Frontal cortex (tissue), 4 donors: ENCODE measurements at places on chromosomes 4 and X. TPM values are rescaled to one million over a fixed set of nuclear protein-coding genes. Genes with fewer than 3 reads are reported as not detected.

ARSD gene
- 9.0 TPM for total RNA-seq

- no peak for DNase-seq
Measured at GRCh38 chrX:48475296-48475695, 703 bp upstream of the FTSJ1 start.

ANKRD37 gene
- total RNA-seq = 9.4 TPM

GRCh38 chrX:9249051-9249846, 215.3 kb upstream of the FAM9B start:
- no peak for DNase-seq

- DNase-seq = no peak
Measured at GRCh38 chrX:140917354-140918115, 84.9 kb upstream of the SPANXB1 start.

DNA sequence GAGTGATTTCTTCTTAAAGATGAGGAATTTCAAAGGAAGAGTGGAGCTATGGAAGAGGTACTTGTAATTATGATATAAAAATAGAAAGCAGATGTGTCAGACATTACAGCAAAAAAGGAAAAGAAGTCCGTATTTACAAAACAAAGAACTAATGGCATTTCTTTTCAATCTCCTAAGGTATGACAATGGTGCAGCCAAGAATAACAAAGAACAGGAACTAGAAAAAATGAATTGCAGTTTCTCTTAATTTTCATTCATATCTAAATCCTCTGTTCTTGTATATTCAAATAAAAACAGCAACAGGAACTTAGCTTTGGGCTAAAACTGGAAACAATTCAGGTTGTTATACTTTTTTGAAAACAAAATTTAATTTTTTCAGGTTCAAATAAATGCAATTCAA, 105.1 kb downstream of the SPRY1 start:
- DNase-seq = no peak

GRCh38 chrX:133838761-133839676, 146.4 kb downstream of the GPC3 start:
- no peak for DNase-seq

DNA sequence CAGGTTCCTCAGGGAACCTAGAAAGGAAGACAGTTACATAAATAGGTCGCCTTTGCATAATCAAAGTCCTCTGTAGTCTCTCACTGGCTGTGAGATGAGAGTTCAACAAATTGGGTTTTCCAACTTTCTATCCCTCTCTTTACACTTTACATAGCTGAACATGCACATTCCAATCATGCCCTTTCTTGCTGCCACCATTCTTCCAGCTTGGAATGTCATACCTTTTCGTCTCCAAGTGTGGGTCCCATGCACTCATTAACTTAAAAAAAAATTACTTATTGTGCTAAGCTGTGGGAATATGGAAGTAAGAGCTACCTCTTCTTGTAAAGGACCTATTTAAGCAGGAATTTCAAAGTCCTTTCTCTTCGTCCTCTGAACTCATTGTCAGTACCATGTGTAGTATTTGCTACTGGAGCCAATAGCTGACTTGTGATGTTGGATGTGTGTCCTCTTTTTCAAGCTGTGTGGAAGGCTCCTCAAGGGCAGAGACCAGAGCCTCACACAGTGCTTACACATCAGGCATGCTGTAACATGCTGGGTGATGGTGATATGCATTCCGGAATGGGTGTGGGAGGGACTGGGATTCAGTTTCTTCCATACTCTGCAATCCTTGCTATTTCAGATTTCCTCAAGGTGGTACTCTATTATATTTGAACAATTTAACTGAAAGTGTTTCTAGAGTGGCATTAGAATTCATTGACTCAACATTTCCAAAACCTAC, 7.1 kb downstream of the ENOPH1 start:
- no peak for DNase-seq

ELOVL6 gene
- 27.7 TPM for total RNA-seq

DNA sequence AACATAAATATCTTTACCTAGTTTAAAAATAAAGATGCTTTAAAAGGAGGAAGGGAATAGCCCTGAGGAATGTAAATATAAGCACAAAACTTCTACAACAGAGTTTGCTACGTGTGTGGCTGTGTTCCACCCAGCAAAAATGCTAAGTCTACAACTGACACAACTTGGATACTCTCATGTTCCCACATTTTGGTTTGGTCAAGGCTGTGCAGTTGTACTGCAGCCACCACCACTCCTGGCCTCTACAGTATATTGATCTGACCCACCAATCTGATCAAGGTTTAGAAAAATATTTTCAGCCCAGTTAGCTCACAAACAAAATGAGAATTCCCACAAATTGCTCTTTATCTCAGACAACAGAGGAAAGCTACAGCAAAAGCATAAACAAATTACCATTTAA, 12.1 kb downstream of the F9 start:
- DNase-seq = no peak

HSFX2 gene
- total RNA-seq = 1.2 TPM

NOX1 gene
- total RNA-seq = not detected

GRCh38 chr4:112343330-112344080, 46.3 kb downstream of the ALPK1 start:
- DNase-seq = no peak

NELFA gene
- total RNA-seq = 16.3 TPM

VGLL1 gene
- not detected for total RNA-seq

GRCh38 chr4:144340931-144341330, 200.4 kb upstream of the GYPA start:
- DNase-seq = no peak

- no peak for DNase-seq
Measured at GRCh38 chr4:162657966-162658365, 494.2 kb upstream of the FSTL5 start.

MAGEA12 gene
- not detected for total RNA-seq
